Liver (tissue), 10 donors: ENCODE measurements at places on chromosomes 3 and 15.

- H3K27ac ChIP-seq, result no peak overlapping the region
- H3K4me1 ChIP-seq, result no peaks in the 10 kb centered on the region
- DNase-seq, result no peak
- H3K27me3 ChIP-seq, result no peaks in the 10 kb centered on the region
- H3K4me3 ChIP-seq, result no peak overlapping the region
- H3K36me3 ChIP-seq, result peaks cover 43% of the 10 kb centered on the region
Measured at GRCh38 chr3:122430371-122430770, 14.5 kb upstream of the WDR5B start.

DNA sequence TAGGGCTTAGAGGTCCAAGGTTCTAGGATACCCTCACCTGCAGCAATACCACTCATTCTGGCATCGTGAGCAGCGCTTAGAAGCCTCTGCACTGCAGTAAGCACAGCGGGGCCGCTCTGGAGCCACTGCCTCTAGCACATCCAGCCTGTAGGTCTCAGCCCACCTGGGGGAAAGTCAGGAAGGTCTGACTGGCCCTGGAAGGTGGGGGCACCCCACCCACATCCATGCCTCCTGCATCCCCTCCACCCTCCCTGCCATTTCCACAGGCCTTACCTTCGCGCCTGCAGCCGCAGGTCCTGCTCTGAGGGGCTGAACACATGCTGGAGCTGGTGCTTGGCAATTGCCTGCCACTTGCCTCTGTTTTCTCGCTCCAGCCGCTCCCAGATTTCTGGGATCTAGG, 901 bp upstream of the RASSF1 start:
- H3K36me3 ChIP-seq, result no peaks in the 10 kb centered on the region
- DNase-seq, result no peak
- H3K4me1 ChIP-seq, result peaks cover 6% of the 10 kb centered on the region
- no peaks in the 10 kb centered on the region for H3K27me3 ChIP-seq
- H3K27ac ChIP-seq, result peak overlapping the region; percentile 21

DNA sequence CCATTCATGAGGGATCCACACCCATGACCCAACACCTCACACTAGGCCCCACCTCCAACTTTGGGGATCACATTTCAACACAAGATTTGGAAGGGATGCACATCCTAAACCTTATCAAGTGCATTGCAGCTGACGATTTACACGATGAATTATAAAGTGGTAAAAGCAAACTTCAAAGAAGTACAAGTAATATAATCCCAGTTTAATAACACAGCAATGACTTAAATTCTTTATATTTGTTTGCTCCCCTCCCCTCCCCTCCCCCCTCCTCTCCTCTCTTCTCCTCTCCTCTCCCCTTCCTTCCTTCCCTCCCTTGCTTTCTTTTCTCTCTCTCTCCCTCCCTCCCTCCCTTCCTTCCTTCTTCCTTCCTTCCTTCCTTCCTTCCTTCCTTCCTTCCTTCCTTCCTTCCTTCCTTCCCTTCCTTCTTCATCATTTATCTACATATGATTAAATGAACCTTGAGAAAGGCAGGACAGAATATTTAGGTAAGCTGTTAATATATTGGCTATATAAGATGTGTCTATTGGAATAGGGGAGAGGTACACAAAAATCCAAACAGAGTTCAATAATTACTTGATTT, 46.3 kb upstream of the CLSTN2 start:
- DNase-seq, result no peak
- no peaks in the 10 kb centered on the region for H3K36me3 ChIP-seq
- H3K27ac ChIP-seq, result no peak overlapping the region
- H3K27me3 ChIP-seq, result no peaks in the 10 kb centered on the region
- no peaks in the 10 kb centered on the region for H3K4me1 ChIP-seq

- H3K27me3 ChIP-seq, result no peaks in the 10 kb centered on the region
- peaks cover 7% of the 10 kb centered on the region for H3K4me1 ChIP-seq
- H3K4me3 ChIP-seq, result no peak overlapping the region
- no peak for DNase-seq
- H3K27ac ChIP-seq, result no peak overlapping the region
Measured at GRCh38 chr3:99960941-99961340, 143.3 kb downstream of the CMSS1 start.

DNA sequence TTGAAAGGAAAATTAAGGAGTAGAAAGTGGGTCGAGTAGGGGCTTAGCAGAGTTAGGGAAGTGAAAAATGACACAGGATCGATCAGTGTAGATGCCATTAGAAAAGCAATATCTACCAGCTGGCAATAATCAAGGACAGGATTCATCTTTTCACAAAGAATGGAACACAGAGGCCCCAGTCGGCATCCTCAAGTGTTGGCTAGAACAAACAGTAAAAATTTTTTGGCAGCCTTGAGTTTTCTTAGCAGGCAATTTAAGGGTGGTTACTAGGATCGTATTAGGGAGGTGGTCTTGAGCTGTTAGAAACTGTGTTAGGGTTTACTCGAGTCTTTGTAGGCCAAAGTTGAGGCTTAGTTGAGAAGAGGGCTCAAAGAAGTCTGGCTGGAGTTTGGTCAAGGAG, 658.8 kb upstream of the SGO1 start:
- no peaks in the 10 kb centered on the region for H3K36me3 ChIP-seq
- H3K4me3 ChIP-seq, result no peak overlapping the region
- peaks cover 3% of the 10 kb centered on the region for H3K4me1 ChIP-seq

GRCh38 chr15:39631357-39631756, 50.5 kb downstream of the THBS1 start:
- DNase-seq, result no peak
- H3K27ac ChIP-seq, result no peak overlapping the region
- no peaks in the 10 kb centered on the region for H3K27me3 ChIP-seq
- peaks cover 5% of the 10 kb centered on the region for H3K4me1 ChIP-seq
- no peaks in the 10 kb centered on the region for H3K36me3 ChIP-seq

GRCh38 chr3:19688767-19689166, 245.2 kb downstream of the EFHB start:
- H3K4me3 ChIP-seq, result no peak overlapping the region
- no peaks in the 10 kb centered on the region for H3K27me3 ChIP-seq
- no peaks in the 10 kb centered on the region for H3K36me3 ChIP-seq
- H3K4me1 ChIP-seq, result no peaks in the 10 kb centered on the region

DNA sequence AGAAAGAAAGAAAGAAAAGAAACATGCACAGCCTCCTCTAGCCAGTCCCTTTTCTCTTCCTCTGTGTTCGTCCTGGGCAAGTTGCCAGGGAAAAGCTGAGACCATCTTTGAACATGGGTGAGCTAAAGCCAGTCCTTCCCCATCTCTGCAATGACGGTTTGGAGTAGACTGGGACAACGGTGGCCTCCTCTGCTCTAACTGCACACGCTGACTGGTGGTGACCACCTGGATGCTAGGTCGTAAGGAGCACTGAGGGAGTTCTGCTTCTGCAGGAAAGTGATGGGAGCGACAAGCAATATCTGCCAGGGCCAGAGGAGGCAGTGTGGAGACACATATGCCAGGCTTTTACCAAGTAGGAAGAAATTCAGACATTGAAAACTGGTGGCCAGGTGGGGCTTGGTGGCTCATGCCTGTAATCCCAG, 111.7 kb downstream of the NUP210 start:
- peaks cover 6% of the 10 kb centered on the region for H3K4me1 ChIP-seq
- no peaks in the 10 kb centered on the region for H3K36me3 ChIP-seq
